ENCODE measurements at places on chromosomes 1 and 21. TPM values are rescaled to one million over a fixed set of nuclear protein-coding genes. Genes with fewer than 3 reads are reported as not detected.

TTC13 gene
- 7.6 TPM for total RNA-seq

SLC1A7 gene
- total RNA-seq = not detected

NR5A2 gene
- total RNA-seq = not detected

OR2T35 gene
- not detected for total RNA-seq

UHMK1 gene
- total RNA-seq = 25.3 TPM

OR6K3 gene
- total RNA-seq = not detected

FBLIM1 gene
- total RNA-seq = 7.0 TPM

CD1B gene
- total RNA-seq = not detected

CD1D gene
- 0.06 TPM for total RNA-seq

PTPN14 gene
- total RNA-seq = 22.9 TPM

THEM5 gene
- total RNA-seq = not detected

S100A3 gene
- not detected for total RNA-seq

OR2G6 gene
- not detected for total RNA-seq

CLCA4 gene
- not detected for total RNA-seq

WNT3A gene
- 0.49 TPM for total RNA-seq

S100A2 gene
- total RNA-seq = 24.4 TPM

PROK1 gene
- not detected for total RNA-seq

TTC24 gene
- not detected for total RNA-seq

B4GALT2 gene
- total RNA-seq = 75.2 TPM

LELP1 gene
- not detected for total RNA-seq

Data from Caki2 (cell line).